ENCODE measurements at places on chromosomes 2 and 18. TPM values are rescaled to one million over a fixed set of nuclear protein-coding genes. Genes with fewer than 3 reads are reported as not detected.
A peak's percentile ranks its signal among the peaks of the same experiment; 100 is the strongest.

DNA sequence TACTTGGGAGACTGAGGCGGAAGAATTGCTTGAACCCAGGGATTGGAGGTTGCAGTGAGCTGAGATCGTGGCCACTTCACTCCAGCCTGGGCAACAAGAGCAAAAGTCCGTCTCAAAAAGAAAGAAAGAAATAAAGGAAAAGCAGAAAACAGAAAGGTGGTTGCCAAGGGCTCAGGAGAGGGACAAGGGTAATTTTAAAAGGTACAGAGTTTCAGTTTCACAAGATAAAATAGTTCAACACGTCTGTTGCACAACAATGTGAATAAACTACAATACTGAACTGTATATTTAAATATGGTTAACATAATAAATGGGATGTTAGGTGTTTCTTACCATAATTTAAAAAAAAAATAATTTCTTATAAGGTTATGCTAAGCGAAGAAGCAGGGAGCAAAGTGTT is 12.9 kb downstream of the RPS27A start:
- no peak for DNase-seq
- H3K4me1 ChIP-seq, result no peaks in the 10 kb centered on the region
- no peak overlapping the region for H3K4me3 ChIP-seq
- H3K27ac ChIP-seq, result no peak overlapping the region
- H3K36me3 ChIP-seq, result peaks cover 60% of the 10 kb centered on the region

GRCh38 chr2:241984271-241984655 is 114.7 kb downstream of the RTP5 start:
- H3K27ac ChIP-seq, result no peak overlapping the region
- peak; percentile 28 for DNase-seq
- H3K4me3 ChIP-seq, result no peak overlapping the region
- no peaks in the 10 kb centered on the region for H3K27me3 ChIP-seq
- H3K4me1 ChIP-seq, result no peaks in the 10 kb centered on the region

- H3K27me3 ChIP-seq, result no peaks in the 10 kb centered on the region
- H3K4me3 ChIP-seq, result no peak overlapping the region
Measured at GRCh38 chr18:73597832-73598615, 549.6 kb downstream of the FBXO15 start.

The MTHFD2 gene
- total RNA-seq, result 77.4 TPM

The MYO3B gene
- 5.2 TPM for total RNA-seq

The SERPINB4 gene
- 0.54 TPM for total RNA-seq

All from endodermal cell (in vitro differentiated cells).